ENCODE measurements at places on chromosomes 2 and 18.

- DNase-seq: no peak
Measured at GRCh38 chr2:30656079-30656478, 151.2 kb downstream of the CAPN13 start.

GRCh38 chr18:26268454-26268853 is 42.2 kb downstream of the TAF4B start:
- no peak for DNase-seq

DNA sequence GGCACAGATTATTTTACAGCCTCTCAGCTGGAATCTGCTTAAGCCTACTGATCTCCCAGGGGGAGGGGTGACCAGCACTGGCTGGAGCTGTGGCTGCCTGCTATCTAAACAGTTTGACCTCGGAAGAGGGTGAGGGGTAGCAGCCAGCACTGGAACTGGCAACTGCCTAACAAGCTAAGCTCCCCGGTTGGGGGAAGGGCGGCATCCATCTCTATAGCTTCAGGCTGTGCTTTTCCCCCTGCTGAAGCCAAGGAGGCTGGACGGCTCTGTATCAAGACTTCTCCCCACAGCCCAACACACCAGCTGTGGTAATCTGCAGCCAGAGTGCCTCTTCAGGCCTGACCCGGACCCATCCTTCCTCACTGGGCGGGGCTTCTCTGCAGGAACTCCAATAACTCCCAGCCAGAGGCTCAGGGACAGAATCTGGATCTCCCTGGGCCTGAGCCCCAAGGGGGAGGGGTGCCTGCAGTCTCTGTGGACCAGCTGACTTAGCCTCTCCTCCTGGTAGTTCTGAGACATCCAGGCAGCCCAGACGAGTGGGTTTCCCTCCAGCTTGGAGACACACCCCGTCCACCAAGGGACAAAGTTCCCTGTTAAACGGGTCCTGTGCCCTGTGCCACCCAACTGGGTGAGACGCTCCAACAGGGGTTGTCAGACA is 560.2 kb downstream of the LRP1B start:
- no peak for DNase-seq

- no peak for DNase-seq
Measured at GRCh38 chr2:239231231-239232194, 169.3 kb downstream of the HDAC4 start.

- DNase-seq: no peak
Measured at GRCh38 chr2:240603846-240604245, 17.3 kb downstream of the CAPN10 start.

DNA sequence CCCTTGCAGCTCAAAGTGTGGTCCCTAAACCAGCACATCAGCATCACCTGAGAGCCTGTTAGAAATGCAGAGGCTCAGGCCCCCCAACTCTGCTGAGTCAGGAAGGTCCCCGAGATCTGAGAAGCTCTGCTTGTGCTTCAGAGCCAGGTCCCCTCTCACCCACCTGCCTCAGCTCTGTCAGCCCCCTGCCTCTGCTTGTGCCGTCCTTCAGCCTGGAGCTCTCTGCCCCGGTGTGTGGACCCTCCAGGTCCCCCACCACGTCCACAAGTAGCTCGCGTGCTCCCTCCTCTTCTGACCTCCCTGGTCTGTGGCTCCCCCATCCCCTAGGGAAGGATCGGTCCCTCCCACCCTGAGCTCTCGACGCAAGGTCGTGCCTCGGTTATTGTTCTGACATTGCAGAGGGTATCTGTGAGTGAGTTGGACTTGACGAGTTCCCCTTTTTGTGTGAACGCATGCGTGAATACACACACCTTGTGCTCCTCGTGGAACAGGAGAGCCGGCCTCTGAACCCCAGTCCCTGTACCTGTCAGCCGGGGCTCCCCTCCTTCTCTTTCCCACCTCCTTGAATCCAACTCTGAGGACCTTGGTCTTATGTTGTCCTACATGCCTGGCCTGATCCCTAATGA is 75.5 kb upstream of the TAF1B start:
- no peak for DNase-seq

- DNase-seq: no peak
Measured at GRCh38 chr2:172434821-172435605, 7.6 kb downstream of the ITGA6 start.

DNA sequence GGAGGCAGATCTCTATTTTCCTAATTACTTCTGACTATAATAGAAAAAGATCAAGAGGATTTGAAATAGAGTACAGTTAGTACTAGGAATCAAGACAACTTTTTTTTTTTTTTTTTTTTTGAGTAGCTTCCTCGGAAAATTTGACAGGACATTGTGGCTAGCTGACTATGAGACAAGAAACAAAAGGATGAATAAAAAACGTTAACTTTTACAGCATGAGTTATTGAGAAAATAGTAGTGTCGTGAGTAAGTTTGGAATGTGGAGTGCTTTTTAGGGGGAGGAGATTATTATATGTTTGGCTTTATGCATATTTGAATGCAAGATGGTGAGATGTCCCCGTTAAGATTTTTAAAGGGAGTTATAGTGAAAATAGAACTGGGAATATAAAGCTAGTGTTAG is 27.7 kb upstream of the CPS1 start:
- DNase-seq: no peak

DNA sequence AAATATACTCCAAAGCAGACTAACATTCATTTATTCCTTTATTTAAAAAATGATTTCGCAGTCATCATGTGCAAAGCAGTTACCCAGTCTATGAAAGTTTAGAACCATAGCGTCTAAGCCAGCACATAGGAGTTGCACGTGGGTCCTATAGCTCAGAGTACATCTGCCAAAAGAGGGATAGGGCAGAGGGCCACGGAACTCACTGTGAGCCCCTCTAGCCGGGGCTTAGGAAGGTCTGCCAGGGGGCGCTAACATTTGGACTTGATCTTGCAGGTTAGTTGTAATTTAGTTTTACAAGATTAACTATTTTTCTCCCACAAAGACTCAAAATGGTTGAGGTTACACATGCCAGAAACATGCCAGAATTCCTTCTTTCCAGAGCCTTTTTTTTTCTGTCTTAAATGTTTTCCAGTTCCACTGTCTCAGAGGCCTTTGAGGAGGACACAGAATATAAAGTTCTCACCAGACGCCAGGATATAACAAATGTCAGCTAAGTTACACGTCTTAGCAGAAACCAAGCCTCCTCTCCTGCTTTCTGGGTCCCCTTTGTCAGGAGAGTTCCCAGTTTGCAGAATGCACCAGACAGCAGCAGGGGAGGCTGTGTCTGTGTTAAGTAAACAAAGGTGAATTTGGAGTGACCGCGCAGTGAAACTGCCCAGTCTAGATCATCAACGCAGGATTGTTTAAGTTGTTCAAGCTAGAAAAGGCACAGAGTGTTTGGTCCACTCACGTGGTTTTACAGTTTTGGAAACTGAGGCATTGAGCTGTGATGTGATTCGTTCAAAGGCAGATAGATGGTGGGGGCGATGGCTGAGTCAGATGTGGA is 292.0 kb downstream of the PRKCE start:
- no peak for DNase-seq

Data from left kidney (tissue), 8 donors.